Motor neuron (in vitro differentiated cells): ENCODE measurements at places on chromosomes 5 and 9.

DNA sequence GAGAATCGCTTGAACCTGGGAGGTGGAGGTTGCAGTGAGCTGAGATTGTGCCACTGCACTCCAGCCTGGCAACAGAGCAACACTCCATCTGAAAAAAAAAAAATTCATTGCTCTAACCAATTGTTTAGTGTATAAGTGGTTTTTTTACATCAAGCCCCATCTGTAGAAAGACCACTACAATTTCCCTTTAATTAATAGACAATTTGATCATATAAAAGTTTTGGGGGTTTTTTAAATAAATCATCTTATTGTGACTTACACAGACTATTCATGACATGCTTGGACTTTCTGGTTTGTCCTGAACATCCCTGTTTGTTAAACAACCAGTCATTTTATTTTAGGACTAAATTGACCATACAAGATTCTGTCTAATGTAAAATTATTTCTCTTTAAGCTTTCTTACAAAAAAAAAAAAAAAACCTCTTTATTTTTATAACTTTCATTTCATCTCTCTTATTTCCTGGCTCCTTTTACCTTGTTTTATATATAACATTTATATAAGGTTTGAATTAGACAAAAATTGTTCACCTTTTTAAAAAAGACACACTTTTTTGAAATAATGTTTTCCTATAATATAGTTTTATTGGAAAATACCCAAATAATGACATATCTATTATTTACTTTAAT is 9.8 kb upstream of the FANCC start:
- ATAC-seq: no peak

DNA sequence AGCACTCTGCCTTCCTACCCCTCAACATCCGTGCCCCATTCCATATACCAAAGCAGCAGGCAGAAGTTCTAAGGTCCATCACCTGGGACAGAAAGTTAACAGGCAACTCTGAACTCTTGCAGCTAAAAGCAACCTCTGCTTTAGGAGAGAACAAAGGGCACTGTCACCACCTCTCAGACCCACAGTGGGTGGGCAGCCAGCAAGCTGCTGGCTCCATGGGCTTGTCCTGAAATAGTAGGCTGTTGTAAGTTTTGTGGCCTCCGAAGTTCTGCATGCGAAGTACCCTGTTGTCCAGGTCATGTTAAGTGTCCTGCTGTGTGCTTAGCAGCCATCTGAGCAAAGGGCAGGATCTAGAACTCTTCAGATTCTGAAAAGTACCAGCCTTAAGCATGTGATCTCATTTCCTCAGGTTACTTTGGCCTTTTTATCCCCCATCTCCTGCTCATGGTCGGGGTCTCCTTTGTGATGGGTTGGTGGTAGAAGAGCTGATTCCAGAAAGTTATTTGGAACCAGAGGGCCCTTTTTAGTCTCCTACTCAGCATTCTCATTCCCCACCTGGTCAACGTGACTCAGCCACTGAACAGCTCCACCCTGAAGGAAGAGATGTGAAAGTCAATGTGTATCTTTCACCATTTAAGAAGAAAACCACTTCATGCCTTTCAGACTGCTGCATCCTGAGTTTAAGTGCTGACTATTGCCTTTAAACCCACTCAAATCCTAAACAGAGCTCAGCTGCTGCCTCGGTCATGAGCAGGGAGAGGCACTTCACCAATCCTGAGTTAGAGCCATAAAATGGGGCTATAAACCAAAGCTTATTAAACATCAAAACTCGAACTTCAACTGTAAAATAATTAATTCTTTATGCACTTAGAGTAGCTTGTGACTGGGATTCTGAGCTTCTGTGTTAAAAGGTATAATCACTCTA is 121.4 kb downstream of the DPYSL3 start:
- no peak for ATAC-seq

DNA sequence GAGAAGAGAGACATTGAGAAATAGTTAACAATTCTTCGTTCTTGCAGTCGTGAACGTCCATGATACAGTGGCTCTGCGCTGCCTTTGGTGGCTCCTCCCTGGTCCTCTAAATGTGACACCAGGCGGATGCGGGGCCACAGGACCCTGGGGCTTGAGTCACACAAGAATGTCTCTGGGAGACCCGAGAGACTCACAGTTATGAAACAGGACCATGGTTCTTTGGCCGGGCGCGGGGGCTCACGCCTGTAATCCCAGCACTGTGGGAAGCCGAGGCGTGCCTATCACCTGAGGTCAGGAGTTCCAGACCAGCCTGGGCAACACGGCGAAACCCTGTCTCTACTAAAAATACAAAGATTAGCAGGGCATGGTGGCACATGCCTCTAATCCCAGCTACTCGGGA is 767 bp upstream of the ZDHHC11 start:
- no peak for ATAC-seq

DNA sequence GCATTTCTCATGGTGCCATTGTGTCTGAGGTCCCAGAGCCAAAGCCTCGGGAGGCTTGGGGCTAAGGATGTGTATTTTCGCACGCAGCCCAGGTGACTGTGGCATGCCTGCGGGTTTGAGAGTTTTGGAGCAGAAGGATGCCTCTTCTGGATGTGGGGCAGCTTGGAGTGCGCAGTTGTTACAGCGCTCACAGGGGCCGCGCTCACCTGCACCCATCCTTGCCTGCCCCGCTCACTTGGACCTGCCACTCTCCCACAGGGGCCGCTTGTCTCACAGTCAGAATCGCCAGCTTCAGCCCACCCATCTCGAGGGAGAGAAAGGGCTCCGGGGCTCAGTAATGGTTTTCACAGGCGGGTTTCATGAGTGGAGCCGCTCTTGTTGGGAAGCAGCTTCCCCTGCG is 132.9 kb downstream of the MVB12B start:
- no peak for ATAC-seq

GRCh38 chr5:151618907-151619306 is 27.8 kb upstream of the FAT2 start:
- ATAC-seq: no peak

DNA sequence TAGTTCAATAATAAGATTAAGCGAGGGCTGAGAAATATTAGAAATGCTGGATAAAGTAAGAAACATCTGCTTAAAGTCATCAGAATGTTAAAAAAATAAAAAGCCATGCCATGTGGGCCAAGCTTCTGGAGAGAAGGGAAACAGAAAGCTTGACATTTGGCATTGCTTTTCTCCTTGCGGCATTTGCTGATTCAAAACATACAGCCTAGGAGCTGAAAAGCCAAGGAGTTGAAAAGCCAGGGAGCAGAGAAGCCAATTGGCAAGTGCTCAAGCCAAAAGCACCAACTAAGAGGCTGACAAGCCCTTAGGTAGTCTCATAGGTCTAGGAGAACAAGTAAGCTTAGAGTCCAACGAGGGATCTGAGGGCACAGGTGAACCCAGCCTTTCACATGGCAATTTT is 754.3 kb downstream of the TLE4 start:
- ATAC-seq: no peak

GRCh38 chr5:36870399-36871040 is 6.0 kb upstream of the NIPBL start:
- ATAC-seq: peak; percentile 57

- no peak for ATAC-seq
Measured at GRCh38 chr5:172499287-172499686, 45.0 kb upstream of the SH3PXD2B start.

DNA sequence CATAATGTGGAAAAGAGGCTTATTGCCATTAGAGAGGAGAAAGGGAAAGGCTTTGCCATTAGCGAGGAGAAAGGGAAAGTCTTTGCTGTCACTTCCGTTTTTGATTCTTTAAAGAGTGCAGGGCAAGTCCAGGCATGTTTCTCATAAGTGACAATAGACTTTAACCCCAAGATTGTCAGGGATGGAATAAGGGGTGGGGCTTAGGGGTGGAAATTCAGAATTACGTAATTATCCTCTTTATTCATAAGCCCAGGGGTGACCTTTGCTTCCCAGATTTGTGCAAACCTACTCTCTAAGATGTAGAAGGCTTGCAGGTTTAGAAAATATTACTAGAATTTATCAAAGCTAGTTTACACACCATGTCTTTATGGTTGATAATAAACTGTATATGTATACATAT is 2.3 kb upstream of the PLK2 start:
- no peak for ATAC-seq

- no peak for ATAC-seq
Measured at GRCh38 chr9:125748446-125749099, 1.4 kb downstream of the PBX3 start.

DNA sequence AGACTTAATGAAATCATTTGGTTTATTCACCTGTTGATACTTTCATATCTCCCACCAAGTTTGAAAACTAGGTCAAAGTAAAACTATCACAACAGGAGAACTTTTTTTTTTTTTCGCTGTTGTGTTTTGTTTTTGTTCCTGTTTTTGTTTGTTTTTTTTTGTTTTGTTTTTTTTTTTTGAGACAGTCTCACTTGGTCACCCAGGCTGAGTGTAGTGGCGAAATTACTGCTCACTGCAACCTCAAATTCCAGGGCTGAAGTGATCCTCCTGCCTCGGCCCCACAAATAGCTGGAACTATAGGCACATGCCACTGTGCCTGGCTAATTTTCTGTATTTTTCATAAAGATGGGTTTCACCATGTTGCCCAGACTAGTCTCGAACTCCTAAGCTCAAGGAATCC is 49.3 kb downstream of the MLLT3 start:
- no peak for ATAC-seq

DNA sequence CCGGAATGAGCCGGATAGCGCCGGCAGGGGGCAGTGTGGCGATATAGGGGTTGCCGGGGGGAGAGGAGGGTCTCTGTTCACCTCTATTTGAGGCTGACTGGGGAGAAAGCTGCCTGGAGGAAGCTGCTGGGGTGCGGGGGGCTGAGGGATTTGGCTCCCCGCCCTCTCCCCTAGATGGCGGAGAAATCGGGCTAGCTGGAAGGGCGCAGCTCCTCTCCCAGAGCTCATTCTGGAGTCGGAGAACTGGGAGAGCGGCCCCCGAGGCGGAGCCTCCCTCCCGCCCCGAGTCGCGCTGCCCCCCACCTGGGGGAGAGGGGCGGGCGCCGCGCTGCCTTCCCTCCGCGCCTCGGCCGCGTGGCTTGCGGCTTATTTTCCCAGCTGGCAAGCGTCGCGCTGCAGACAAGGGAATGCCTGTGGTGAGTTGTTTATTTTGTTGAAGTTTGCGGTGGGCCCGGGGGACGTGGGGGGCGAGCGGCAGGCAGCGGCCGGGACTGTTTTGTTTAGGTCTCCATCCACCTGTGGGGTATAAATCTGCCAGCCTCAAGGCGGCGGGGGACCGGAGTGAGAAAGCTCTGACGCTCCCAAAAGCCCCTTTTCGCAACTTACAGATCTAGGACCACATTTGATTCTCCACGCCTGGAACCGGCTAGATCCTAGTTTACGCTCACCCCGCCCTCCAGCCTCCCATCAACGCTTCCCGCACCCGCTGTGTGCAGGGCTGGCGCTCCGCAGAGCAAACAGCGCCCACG is 4.1 kb upstream of the RGMB start:
- ATAC-seq: no peak

DNA sequence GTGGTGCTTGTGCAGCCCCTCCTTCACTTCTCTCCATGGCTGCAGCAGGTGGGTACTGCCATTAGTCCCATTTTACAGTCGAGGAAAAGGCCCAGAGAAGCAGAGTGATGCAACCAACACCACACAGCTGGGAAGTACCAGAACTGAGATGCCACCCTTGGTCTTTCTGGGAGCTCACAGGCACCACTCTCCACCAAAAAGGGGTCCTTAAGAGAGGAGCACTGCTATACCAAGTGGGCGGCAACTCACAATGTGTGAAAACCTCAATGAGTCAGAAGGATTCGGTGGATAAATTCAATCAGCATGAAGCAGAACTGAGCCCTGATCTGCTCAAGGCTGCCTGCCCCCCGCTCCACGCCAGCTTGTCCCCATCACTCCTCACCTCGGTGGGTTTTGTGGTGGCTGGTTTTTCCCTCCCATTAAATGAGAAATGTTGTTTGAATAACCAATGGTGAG is 213.7 kb downstream of the FSTL4 start:
- ATAC-seq: no peak

DNA sequence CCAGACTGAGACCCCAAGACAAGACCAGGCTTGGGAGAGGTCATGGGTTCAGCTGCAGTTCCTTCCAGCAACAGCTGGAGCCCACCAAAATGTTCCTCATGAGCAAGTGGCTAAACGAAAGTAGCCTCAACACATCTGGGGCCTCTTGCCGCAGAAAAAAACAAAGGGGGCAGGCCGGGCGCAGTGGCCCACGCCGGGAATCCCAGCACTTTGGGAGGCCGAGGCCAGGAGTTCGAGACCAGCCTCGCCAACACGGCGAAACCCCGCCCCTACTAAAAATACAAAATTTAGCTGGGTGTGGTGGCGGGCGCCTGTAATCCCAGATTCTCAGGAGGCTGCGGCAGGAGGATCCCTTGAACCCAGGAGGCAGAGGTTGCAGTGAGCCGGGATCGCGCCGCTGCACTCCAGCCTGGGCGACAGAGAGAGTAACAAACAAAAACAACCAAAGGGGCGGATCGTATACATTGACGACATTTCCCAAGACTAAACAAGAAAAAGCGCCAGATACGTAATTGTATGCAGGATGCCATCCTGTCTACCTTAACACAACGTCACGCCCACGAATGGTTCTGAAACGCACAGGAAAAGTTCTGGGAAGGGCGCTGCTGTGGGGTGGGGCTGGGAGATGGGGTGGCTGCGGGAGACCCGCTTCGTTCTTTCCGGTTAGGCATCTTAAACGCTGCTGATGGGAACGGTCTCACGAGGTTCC is 1.7 kb downstream of the INPP5E start:
- ATAC-seq: no peak

GRCh38 chr9:122444041-122444733 is 33.5 kb downstream of the OR1J1 start:
- no peak for ATAC-seq

GRCh38 chr9:22433691-22434090 is 12.9 kb upstream of the DMRTA1 start:
- no peak for ATAC-seq

DNA sequence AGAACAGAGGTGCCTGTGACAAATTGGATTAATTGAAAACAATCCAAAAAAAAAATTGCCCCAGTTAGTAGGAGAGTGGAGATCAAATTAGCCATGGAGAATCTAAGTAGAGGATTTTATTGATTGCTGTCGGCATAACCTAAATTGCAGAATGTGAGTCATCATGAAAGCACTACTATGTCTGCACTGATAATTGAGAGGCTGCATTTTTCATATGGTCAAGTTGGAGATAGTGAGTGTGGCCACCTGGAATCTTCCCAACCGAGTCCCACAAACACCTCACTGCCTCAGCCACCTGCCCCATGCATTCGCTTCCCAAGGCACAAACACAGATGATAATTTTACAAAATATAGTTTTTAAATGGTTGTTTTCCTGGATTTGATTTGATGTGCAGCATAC is 123.7 kb downstream of the NTRK2 start:
- ATAC-seq: no peak
